Activated T-helper 17 cell treated with anti-CD3 and anti-CD28 coated beads, Interleukin-2, amount 50 U/mL, for 72 hours (primary cell): ENCODE measurements at places on chromosomes 7 and 10. TPM values are rescaled to one million over a fixed set of nuclear protein-coding genes. Genes with fewer than 3 reads are reported as not detected.

LRRN3 gene
- 9.6 TPM for total RNA-seq

- ATAC-seq, result no peak
These were observed 214.2 kb downstream of the ZNF248 start for GRCh38 chr10:37643187-37643586.

DNA sequence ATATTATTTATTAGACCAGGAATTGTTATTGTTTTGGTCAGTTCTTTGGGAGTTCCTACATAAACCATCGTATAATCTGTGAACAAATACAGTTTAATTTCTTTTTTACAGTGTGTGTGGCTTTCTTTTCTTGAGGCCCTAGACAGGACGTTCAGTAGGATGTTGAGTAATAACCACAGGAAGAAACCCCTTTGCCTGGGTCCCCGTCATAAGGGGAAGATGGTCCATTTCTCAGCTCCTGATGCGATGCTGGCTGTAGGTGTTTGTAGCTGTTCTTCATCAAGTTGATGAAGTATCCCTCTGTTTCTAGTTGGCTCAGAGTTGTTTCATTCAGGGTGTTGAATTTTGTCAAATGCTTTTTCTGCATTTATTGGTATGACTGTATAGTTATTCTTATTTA is 219.7 kb upstream of the ADARB2 start:
- ATAC-seq, result peak; percentile 45

VIM gene
- 1,699 TPM for total RNA-seq

SEM1 gene
- 23.5 TPM for total RNA-seq

DNA sequence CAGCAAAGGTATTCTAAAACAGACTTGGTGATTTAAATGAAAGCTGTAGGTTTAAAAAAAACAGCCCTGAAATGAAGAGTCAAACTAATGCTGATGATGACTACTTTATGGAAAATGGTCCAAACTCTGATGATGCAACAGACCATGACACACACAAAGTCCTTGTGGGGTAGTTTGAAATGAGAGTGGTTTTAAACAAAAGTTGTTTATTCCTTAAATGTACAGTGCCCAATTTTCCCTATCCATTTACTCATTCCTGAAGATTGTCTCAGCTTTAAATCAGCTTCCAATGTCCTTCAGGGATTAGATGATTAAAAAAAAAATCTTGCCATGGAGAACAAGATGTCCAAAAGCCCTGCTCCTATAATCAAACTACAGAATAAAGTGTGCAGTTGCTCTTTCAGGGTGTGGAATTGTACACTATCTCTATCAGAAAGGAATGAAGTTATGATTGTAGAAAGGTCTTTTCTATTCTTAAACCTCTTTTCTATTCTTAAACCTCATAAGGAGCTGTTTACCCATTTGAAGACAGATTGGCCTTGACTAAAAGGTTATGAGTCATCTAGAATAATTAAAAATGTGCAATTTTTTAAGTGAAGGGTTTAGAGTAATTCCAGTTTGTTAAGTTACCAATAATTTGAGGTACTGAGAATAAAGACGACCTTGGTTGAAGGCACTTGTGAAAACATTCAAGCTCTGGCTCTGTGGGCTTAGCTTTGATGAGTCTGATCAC is 70.2 kb upstream of the ITGA8 start:
- no peak for ATAC-seq

GRCh38 chr10:72834183-72834825 is 59.2 kb upstream of the OIT3 start:
- peak; percentile 51 for ATAC-seq

DNA sequence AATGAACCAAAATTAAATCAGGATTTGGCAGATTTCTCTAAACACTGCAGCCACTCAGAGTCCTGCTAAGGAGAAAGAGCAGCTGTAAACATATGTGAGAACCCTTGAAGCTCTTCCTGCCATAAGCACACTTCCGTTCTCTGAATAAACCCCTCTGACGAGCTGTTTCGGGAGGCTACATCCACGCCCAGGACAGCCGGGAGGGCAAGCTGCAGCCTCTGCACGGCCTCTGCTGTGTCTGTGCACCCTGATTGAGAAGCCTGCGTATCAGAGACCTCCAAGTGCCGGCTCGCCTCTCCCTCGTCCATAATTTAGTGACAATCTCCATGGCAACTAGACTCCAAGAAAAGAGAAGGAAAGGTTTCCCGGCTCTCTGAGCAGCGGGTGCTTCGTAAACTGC is 114.4 kb downstream of the PTPRN2 start:
- ATAC-seq, result no peak

OR6V1 gene
- total RNA-seq, result not detected

HABP2 gene
- not detected for total RNA-seq

DNA sequence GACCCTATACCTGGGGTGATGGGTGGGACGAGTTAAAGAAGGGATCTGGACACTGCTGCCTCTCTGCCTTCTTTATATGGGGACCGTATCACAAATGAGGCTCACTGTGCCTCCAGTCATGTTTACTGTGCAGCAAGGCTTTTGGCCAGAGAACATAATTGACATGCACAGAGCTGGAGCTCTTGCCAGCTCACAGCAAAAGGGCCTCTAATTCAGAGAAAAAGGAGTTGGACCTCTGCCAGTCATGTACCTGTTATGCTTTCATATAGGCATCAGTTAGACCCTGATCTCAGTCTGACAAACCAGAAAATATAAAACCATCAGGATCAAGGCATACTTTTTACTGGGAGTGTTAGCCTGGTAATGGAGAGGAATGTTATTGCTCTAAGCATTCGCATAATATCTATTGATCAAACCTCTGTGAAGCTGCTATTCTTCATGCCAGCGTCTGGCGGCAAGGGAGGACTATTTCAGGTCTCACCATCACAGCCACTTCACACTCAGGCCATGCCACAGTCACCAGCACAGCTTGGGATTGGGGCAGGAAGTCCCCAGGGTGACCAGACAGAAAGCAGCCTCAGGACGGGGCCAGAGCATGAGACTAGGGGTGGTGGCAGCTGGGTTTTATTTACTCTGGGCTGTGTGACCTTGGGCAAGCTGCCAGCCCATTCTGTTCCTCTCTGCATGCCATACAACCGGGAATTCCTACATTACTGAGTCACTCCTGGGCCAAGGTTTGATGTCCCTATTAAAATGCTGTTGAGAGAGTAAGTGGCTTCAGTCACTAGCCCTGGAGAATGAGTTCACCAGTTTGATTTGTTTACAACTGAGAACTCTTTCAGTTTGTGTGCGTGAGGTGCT is 90.1 kb downstream of the NPSR1 start:
- ATAC-seq, result no peak

ELFN1 gene
- total RNA-seq, result 0.06 TPM

VWC2 gene
- total RNA-seq, result not detected

DNA sequence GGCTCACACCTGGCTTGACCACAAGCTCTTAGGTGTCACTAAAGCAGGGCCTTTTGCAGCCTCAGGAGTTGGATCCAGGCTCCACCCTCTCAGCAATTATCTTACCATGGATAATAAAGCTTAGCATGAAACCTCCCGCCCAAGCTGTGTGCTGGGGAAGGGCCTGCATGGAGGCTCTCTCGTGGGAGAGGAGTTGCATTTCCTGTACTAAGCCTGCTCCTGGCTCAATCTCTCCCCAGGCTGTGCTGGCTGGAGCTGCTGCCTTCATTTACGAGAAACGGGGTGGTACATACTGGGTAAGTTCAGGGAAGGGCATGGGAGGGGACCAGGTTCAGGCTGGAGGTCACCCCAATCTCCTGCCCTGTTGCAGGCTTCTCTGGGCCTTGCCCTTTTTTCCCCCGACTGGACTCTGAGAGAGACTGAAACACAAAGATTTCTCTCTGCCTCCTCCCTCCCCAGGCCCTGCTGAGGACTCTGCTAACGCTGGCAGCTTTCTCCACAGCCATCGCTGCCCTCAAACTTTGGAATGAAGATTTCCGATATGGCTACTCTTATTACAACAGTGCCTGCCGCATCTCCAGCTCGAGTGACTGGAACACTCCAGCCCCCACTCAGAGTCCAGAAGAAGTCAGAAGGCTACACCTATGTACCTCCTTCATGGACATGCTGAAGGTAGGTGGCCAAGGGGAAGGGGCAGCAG is 2.7 kb downstream of the TMEM176A start:
- ATAC-seq, result no peak
